ENCODE measurements at places on chromosomes 4 and X.

- no peak overlapping the region for H3K27ac ChIP-seq
- no peaks in the 10 kb centered on the region for H3K4me1 ChIP-seq
- no peaks in the 10 kb centered on the region for H3K36me3 ChIP-seq
- DNase-seq: no peak
- no peak overlapping the region for H3K4me3 ChIP-seq
These were observed 325.7 kb downstream of the TLL1 start for GRCh38 chr4:166198516-166199310.

DNA sequence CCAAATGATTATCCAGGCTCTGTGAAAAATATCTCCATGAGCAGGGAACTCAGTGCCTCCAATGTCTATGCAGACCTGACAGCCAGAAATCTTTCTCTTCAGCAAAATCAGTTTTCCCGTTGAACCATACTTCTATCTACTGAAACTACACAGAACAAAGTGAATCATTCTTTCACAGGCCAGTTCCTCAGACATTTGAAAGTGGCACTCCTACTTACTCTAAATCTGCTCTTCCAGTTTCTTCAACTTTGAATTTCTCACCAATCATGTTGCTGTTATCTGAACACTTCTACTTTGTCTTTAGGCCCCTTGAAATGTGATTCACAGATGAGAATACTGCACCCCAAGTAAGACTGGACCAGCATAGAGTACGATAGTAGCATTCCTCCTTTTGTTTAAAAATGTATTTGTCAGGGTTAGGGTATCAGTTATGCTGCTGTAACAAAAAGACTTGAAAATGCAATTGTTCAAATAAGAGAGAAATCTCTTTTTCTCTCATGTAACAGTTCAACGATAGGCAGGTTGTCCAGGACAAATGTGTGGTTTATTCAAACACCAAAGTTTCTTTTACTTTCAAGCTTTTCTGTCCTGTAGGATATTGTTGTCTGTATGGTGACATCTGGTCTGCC lies 210.6 kb upstream of the KLF3 start:
- H3K27ac ChIP-seq: no peak overlapping the region
- H3K4me1 ChIP-seq: no peaks in the 10 kb centered on the region
- no peaks in the 10 kb centered on the region for H3K27me3 ChIP-seq
- H3K4me3 ChIP-seq: no peak overlapping the region
- no peak for DNase-seq
- H3K36me3 ChIP-seq: no peaks in the 10 kb centered on the region

GRCh38 chrX:113384628-113385027 lies 544.0 kb upstream of the AMOT start:
- no peaks in the 10 kb centered on the region for H3K36me3 ChIP-seq
- DNase-seq: no peak
- no peaks in the 10 kb centered on the region for H3K27me3 ChIP-seq
- H3K27ac ChIP-seq: no peak overlapping the region
- H3K4me1 ChIP-seq: no peaks in the 10 kb centered on the region

GRCh38 chrX:15675490-15675921 lies 10.9 kb upstream of the CLTRN start:
- H3K27ac ChIP-seq: peak overlapping the region; percentile 82
- no peaks in the 10 kb centered on the region for H3K27me3 ChIP-seq
- peak overlapping the region; percentile 87 for H3K4me3 ChIP-seq
- peak; percentile 96 for DNase-seq

- no peak overlapping the region for H3K4me3 ChIP-seq
- H3K4me1 ChIP-seq: no peaks in the 10 kb centered on the region
- DNase-seq: no peak
- H3K27me3 ChIP-seq: no peaks in the 10 kb centered on the region
These were observed 87.7 kb upstream of the SRD5A3 start for GRCh38 chr4:55258152-55258865.
